NCI-H2029 treated with DMSO at 0.1 percent for 48 hours (cell line): ENCODE measurements at places on chromosomes 3 and 15.

DNA sequence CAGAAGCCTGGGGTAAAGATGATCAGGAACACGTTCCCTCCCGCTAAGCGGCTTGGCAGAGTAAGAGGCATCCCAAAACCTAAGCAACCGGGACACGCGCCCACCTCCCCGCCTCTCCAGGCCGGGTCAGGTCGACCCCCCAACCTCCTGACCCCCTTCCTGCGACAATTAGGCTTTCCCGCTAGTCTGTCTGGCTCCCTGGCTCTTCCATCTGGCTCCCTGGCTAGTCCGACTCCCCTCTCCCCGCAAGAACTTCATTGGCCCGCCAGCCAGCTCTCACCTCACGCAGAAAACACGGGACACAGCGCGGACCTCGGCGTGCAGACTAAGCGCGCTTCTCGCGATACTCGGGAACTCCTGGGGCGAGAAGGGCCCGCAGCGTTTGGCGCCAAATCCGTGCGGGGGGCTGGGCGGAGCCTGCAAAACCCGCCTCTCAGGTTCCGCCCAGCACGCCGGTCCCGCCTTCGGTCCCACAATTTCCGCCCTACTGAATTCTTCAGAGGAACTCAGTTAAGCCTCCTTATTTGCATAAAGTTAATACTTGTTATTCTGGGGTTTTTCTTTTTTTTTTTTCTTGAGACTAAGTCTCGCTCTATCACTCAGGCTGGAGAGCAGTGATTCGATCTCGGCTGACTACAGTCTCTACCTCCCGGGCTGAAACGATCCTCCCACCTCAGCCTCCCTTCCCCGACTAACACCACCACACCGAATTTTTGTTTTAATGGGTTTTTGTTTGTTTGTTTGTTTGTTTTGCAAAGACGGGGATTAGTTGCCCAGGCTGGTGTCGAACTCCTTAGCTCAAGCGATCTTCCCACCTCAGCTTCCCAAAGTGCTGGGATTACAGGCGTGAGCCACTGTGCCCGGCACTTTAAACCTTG, at the start of gene TIPIN:
TIPIN (minus strand) TSS at position 327 of the 878 bp plus-strand sequence. CDS start 3,738 bp downstream, outside the sequence.
- peak; percentile 33 for DNase-seq

GRCh38 chr3:134988666-134989065, 193.6 kb downstream of the EPHB1 start:
- no peak for DNase-seq

DNA sequence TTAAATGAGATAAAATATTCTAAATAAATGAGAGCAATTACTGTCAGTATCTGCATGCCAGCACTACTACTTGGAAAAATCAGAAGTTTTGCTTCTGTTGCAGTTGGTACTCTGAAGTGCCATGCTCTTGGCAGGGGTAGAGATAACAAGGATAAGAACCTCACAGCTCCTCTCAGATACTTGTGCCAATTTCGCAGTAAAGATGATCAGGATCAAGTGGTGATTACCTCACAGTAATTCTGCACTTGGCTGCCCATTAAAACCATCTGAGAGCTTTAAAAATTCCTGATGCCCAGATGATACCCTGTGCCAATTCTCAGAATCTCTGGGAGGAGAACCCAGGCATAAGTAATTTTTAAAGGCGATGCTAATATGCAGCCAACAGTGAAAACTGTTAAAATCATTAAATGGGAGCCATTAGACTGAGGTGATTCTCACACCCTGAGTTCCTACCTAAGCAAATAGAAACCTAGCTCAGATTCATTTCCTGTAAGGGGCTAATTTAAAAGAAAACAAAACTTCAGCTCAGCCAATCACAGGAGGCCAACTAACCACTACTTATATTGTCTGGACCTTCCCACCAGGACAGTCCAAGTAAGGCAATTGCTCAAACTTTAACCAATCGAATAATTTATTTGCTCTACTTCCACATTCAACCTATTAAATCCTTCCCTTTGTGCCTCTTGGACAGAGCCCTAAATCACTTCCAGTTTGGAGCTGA, 171.2 kb downstream of the KCNMB2 start:
- peak; percentile 40 for DNase-seq

GRCh38 chr3:114133947-114134346, 44.9 kb downstream of the DRD3 start:
- DNase-seq: no peak

- DNase-seq: no peak
Observed at GRCh38 chr3:72214066-72214951, 429.4 kb upstream of the PROK2 start.

GRCh38 chr3:45224824-45225464, 1.1 kb downstream of the TMEM158 start:
- DNase-seq: no peak

DNA sequence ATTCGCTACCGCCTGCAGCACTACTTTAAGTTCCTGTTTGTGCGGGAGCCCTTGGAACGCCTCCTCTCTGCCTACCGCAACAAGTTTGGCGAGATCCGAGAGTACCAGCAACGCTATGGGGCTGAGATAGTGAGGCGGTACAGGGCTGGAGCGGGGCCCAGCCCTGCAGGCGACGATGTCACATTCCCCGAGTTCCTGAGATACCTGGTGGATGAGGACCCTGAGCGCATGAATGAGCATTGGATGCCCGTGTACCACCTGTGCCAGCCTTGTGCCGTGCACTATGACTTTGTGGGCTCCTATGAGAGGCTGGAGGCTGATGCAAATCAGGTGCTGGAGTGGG, 995 bp downstream of the CHST14 start:
- DNase-seq: no peak

- no peak for DNase-seq
Observed at GRCh38 chr3:194103505-194103904, 32.4 kb upstream of the HES1 start.

GRCh38 chr3:111521891-111522290, 20.1 kb upstream of the CD96 start:
- DNase-seq: no peak

- DNase-seq: no peak
Observed at GRCh38 chr15:48664436-48664835, 18.9 kb upstream of the FBN1 start.

DNA sequence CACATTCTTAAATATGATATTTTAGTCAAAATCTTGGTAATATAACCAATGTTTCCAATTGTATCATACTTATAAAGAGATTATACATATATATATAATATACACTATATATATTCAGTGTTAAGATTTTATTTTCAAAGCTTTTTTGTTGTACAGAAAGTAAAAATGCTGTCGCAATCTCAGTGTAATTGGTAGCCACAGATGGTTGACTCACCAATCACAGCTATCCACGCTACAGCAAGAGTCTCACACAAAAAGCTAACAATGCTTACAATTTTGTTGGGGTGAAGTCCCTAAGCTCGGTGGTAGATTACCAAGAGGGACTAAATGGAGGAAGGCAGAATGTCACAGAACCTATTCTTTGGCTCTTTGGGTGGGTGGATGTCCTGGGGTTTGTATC, 16.9 kb upstream of the CFAP161 start:
- DNase-seq: no peak

DNA sequence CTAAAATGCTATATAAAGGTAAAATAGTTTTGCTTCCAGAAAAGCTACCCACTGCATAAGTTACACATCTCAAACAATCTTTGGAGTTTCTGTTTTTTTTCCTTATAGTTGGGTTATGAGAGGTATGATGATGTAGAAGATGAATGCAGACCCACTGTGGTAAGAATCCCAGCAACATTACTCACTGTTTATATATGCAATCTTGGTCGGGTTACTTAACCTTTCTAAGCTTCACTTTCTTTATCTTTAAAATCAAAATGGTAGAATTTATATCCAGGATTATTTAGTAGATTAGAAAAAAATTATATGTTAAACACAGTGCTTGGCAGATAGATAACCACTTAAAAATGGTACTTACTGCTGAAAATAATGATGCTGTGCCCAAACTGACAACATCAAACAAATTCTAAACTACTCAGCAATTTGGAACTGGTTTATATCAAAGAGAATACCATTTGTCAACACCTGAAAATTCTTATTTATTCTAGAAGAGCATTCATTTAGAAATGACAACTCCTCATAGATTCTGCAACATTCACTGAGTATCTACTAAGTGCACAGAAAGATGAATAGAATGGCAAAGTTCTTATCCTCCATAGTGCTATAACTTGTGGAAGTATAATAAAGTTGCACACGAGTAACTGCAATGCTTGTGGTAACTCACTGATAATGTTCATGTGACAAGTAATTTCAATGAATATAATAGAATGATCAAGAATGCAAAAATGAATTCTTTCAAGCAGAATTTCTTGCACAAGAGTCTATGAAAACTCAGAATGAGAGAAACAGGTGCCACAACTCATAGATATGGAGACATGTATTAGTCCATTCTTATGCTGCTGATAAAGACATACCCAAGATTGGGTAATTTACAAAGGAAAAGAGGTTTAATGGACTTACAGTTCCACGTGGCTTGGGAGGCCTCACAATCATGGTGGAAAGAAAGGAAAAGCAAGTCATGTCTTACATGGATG, 129.0 kb upstream of the SLC7A14 start:
- no peak for DNase-seq

- no peak for DNase-seq
Observed at GRCh38 chr3:150177673-150178381, 207.1 kb upstream of the PFN2 start.

DNA sequence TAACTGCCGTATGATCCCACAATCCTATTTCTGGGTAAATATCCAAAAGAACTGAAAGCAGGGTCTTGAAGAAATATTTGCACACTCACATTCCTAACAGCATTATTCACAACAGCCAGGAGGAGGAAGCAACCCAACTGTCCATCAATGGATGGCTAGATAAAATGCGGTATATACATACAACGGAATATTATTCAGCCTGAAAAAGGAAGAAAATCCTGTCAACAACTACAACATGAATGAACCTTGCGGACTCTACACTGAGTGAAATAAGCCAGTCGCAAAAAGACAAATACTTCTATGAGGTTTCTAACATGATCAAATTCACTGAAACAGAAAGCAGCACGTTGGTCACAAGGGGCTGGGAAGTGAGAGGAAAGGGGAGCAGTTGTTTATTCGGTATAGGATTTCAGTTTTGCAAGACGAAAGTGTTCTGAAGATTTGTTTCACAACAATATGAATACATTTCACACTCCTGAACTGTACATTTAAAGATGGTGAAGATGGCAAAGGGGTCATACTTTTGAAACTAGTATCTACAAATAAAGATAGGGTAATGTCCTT, 6.2 kb downstream of the DLG1 start:
- no peak for DNase-seq

GRCh38 chr3:24828011-24828410, 333.4 kb upstream of the THRB start:
- DNase-seq: no peak

DNA sequence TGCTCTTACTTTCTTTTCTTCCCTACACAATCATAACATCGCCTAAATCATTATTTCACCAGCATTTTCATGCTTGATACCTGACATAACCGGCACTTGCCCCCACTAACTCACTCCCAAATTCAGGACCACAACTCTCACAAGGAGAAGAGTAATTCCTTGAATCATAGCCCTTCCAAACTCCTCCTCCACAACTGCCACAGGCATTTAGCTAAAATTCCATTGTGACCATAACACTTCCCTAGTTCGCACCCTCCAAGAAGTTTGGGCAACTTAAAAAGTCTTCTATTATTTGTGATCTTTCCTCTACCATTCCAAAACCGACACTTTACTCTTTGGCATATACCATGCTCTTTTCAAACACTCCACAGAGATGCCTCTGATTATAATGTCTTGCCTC, 59.4 kb upstream of the XRN1 start:
- no peak for DNase-seq

DNA sequence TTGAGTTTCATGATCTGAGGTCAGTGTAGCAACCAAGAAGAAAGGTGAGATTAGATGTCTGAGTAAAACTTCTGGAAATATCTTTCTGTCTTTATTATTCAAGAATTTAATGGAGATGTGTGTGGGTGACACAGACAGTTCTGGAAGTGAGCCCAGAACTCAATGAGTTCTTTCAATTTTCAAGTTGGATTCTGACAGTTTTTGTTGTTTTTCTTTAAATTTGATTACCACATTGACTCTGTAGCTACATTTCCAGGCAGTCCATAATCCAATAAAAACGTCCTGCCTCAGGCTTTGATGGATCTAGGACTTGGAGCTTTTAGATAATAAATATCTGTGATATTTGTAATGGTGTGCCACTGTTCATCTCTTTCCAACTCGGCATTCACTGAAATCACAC, 3.9 kb upstream of the PARP14 start:
- no peak for DNase-seq

GRCh38 chr3:44355362-44356033, 16.9 kb downstream of the TCAIM start:
- DNase-seq: peak; percentile 53

DNA sequence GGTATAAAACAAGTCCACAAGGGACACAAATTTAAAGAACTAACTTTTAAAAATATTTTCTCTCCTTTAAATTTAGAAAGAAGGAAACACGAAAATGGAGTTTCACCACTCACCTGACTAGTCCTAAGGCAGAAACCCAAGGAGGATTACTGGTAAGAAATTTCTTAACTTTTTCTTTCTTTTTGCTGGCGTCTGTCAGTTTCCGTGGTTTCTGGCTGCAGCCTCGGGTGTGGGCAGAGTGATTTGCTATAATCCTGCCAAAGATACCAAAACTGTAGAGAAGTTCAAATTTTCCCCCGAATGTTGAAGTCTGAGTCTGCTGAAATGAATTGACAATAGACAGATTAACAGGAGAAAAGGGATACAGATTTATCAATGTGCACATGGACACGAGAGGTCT, 843.6 kb upstream of the ALCAM start:
- no peak for DNase-seq

GRCh38 chr3:133838916-133839800, 33.5 kb downstream of the SRPRB start:
- DNase-seq: no peak

GRCh38 chr3:143209715-143210059, 90.1 kb downstream of the CHST2 start:
- no peak for DNase-seq

- DNase-seq: peak; percentile 99
Observed at GRCh38 chr3:45817831-45818522, 21.6 kb upstream of the SLC6A20 start.
